ENCODE measurements at places on chromosomes 1 and 21. TPM values are rescaled to one million over a fixed set of nuclear protein-coding genes. Genes with fewer than 3 reads are reported as not detected.

- H3K36me3 ChIP-seq = no peaks in the 10 kb centered on the region
- H3K4me3 ChIP-seq = peak overlapping the region; percentile 85
- H3K4me1 ChIP-seq = peaks cover 36% of the 10 kb centered on the region
- peak overlapping the region; percentile 88 for H3K27ac ChIP-seq
- no peaks in the 10 kb centered on the region for H3K27me3 ChIP-seq
- peak; percentile 89 for DNase-seq
Observed at GRCh38 chr1:107963601-107964335, 1.2 kb downstream of the VAV3 start.

DNA sequence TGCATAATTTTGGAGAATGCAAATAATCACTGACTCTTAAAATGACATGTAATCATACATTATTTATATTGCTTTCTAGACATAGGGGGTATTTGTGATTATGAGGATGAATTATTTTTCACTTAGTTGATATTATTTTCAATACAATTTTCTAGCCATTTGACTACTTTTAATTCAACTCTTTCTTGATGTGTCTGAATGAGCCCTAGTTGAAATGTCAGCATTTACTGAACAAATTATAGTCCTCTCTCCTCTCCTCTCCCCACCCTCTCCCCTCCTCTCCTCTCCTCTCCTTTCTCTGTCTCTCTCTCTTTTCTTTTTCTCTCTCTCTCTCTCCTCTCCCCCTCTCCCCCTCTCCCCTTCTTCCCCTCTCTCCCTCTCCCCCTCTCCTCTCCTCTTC, 194.6 kb downstream of the GPR52 start:
- H3K27ac ChIP-seq = no peak overlapping the region
- H3K4me3 ChIP-seq = no peak overlapping the region
- H3K4me1 ChIP-seq = no peaks in the 10 kb centered on the region
- peaks cover 12% of the 10 kb centered on the region for H3K36me3 ChIP-seq

SNX27 gene
- total RNA-seq = 53.5 TPM

KPRP gene
- total RNA-seq = not detected

ANGPTL3 gene
- not detected for total RNA-seq

EPHB2 gene
- 9.2 TPM for total RNA-seq

DNA sequence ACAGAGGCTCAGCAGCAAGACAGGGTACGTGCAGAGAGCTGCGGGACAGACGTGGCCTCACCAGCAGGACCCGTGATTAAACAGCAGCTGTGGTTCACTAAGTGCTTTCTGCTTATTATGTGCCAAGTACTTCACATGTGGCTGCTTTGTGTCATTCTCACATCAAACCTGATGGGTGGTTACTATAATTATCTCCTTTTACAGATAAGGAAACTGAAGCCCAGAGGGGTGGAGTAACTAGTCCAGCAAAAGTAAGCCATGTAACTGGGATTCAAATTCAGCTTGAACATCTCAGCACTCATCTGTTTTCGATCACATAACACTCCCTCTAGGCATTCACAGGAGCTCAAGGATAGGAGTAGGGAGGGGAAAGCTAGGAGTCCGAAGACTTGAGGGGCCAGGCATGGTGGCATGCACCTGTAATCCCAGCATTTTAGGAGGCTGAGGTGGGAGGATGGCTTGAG, 50.8 kb upstream of the CLIC4 start:
- H3K36me3 ChIP-seq = no peaks in the 10 kb centered on the region
- no peak for DNase-seq
- H3K27me3 ChIP-seq = no peaks in the 10 kb centered on the region

LCE2C gene
- not detected for total RNA-seq

GRCh38 chr21:43972850-43973633, 39.1 kb upstream of the TRAPPC10 start:
- peaks cover 53% of the 10 kb centered on the region for H3K36me3 ChIP-seq
- no peak overlapping the region for H3K4me3 ChIP-seq
- no peaks in the 10 kb centered on the region for H3K4me1 ChIP-seq
- DNase-seq = no peak
- peak overlapping the region; percentile 33 for H3K27ac ChIP-seq

DNA sequence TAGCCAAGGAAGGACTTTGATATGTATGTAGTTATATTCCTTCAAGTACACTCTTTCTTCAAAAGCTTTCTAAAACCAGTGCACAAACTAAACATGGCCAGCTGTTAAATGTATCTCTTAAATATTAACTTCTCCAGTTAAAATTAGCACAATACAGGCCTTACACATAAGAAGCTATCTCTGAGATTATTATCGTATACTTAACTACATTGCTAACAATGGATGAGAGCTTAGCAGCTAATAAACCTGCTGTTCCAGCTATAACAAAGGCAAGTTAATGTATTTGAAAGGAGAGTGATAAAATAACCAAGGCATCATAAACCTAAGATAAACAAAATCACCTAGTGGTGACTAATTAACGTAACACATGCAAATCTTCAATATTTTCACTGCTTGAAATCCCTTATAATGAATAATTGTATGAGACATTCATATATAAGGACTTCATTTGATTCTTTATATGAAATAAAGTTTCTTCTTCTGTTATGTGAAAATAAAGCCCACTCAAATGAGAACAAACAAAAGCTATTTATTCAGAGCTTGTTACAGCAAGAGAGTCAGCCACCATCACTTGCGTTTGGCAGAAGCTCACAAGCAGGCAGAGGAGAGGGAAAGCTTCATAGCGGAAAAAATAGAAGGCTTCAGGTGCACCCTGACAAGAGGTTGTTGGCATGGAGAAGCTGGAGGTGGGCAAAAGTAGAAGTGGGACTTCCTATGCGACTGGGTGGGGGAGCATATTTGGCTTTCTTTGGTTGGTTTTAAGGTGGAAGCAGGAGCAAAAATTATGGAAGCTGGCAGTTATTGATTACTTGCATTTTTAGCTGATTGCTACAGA, 274.1 kb upstream of the CHRM3 start:
- H3K4me1 ChIP-seq = no peaks in the 10 kb centered on the region
- no peak overlapping the region for H3K27ac ChIP-seq
- H3K27me3 ChIP-seq = no peaks in the 10 kb centered on the region
- no peak for DNase-seq
- H3K36me3 ChIP-seq = no peaks in the 10 kb centered on the region

GRCh38 chr1:180163041-180163440, 8.4 kb downstream of the QSOX1 start:
- no peak overlapping the region for H3K4me3 ChIP-seq
- no peaks in the 10 kb centered on the region for H3K27me3 ChIP-seq

GLMN gene
- 22.6 TPM for total RNA-seq

DNA sequence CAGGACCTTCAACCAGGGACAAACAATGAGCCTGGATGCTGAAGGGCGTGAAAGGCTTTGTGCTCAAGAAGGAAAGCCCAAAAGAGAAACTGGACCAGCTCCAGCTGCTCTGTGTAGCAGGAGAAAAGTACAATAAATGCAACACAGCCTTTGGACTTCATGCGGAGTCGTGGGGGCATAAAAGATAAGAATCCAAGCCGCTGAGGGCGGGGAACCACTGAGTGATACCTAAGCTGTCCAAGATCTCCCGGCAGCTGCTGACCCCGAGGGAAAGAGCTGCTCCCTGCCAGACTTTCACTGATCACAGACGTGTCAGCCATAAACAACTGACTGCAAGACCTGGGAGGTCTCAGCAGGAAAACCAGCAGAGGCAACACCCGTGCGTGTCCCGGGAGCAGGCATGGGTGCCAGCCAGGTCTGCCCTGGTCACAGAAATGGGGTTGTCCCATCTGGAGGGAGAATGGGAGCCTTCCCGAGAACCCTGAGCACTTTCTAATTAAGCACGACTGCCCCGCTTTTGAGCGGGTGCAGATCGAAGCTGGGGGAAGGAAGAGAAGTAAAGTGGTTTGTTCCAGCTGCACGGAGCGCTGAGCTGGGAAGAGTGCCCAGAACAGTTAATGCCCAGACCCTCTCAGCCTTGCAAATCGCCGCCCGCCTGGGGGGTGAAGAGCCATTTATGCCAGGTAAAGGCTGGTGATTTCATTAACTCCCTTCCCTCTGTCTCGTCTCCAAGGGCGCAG, 68.3 kb upstream of the TARDBP start:
- H3K4me3 ChIP-seq = no peak overlapping the region
- H3K36me3 ChIP-seq = no peaks in the 10 kb centered on the region
- peaks cover 8% of the 10 kb centered on the region for H3K4me1 ChIP-seq
- no peak overlapping the region for H3K27ac ChIP-seq
- peaks cover 85% of the 10 kb centered on the region for H3K27me3 ChIP-seq

GCSAML gene
- not detected for total RNA-seq

DNA sequence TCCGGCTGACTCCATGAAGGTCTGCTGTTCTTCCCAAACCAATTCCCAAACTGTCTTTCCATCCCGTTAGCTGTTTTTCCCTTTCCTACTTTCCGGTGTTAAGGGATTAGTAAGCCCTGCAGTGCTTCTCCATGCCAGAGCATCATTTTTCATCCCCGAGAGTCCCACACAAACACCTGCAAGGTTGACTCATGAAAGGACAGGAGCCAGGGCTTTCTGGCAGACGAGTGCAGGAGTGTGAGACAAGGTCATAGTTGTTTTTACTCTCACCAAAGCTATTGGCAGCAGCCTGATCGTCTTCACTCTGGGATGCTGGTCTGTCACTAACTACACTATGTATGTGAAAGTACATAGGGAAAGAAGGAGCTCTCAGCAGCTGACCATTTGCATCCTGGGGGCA, 10.2 kb upstream of the BECN2 start:
- H3K36me3 ChIP-seq = no peaks in the 10 kb centered on the region
- no peaks in the 10 kb centered on the region for H3K4me1 ChIP-seq
- H3K27me3 ChIP-seq = no peaks in the 10 kb centered on the region
- H3K4me3 ChIP-seq = no peak overlapping the region
- H3K27ac ChIP-seq = no peak overlapping the region

FOXD2 gene
- 1.6 TPM for total RNA-seq

DNA sequence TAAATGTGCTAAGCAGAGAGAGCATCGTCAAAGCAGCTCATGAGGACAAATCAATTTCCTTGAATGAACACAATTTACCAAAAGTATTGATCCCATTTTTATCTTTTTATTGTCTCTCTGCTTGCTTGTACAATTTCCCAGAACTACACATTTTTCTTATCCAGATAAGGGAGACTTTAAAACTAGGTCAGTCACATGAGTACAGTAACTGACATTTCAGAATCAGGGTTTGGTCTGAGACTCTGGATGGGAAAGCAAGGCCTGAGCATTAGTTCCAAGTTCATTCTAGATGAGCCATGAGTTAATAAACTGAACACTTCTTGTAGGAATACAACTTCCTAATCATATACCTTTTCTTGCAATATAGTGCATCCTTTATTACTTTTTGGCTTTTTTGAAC, 11.5 kb upstream of the DENND2D start:
- no peak for DNase-seq
- H3K4me1 ChIP-seq = peaks cover 29% of the 10 kb centered on the region
- no peaks in the 10 kb centered on the region for H3K27me3 ChIP-seq
- H3K36me3 ChIP-seq = no peaks in the 10 kb centered on the region

GRCh38 chr21:38359835-38360234, 103.0 kb downstream of the KCNJ15 start:
- no peak overlapping the region for H3K4me3 ChIP-seq
- peaks cover 11% of the 10 kb centered on the region for H3K4me1 ChIP-seq
- H3K27ac ChIP-seq = no peak overlapping the region
- H3K36me3 ChIP-seq = no peaks in the 10 kb centered on the region
- no peaks in the 10 kb centered on the region for H3K27me3 ChIP-seq

ELF3 gene
- 0.91 TPM for total RNA-seq

GRCh38 chr21:46641656-46642055, 6.2 kb downstream of the PRMT2 start:
- peaks cover 35% of the 10 kb centered on the region for H3K4me1 ChIP-seq
- H3K27ac ChIP-seq = no peak overlapping the region
- peaks cover 61% of the 10 kb centered on the region for H3K36me3 ChIP-seq
- no peak overlapping the region for H3K4me3 ChIP-seq
- no peaks in the 10 kb centered on the region for H3K27me3 ChIP-seq
- DNase-seq = no peak

GPR3 gene
- total RNA-seq = not detected

AUNIP gene
- 0.77 TPM for total RNA-seq

CHAF1B gene
- total RNA-seq = 0.51 TPM

MCOLN2 gene
- 13.1 TPM for total RNA-seq

DNA sequence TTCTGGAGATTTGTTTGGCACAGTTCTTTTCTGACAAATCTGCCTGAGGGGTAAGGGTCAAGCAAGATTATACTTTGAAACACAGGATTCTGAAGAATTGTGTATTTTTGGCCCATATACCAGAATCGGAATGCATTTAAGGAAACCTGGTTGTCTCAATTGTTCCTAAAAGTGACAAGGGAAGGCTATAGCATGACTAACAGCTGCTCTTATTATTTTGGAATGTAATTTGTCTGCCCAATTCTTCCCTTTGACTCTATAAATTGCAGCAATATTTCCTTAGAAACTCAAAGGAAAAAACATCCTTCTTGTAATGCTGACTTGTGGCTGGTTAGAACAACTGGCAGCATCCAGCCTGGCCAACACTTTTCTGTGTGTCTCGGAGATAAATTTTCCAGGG, 15.8 kb upstream of the VCAM1 start:
- H3K27ac ChIP-seq = no peak overlapping the region
- H3K4me3 ChIP-seq = no peak overlapping the region
- H3K36me3 ChIP-seq = no peaks in the 10 kb centered on the region
- no peaks in the 10 kb centered on the region for H3K27me3 ChIP-seq
- H3K4me1 ChIP-seq = no peaks in the 10 kb centered on the region

DNA sequence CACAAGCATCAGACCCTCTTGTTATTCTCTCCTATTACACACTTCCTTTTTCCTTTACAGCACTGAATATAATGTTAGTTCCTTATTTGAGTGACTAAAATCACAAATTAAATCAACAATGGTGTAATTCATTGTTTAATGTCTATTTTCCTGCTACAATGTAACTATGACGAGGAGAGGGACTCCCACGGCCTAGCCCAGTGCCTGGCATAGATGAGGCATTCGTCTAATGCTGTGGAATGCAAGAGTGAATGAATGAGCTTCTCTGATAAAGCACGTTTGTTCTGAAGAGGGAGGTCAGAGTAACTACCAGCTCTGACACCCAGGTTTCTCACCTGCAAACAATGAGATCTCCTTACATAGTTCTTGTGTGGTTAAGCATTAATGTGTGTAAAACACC, 479.4 kb downstream of the OMA1 start:
- no peak overlapping the region for H3K27ac ChIP-seq
- no peak for DNase-seq

DMRTA2 gene
- not detected for total RNA-seq

NOTCH2 gene
- 127 TPM for total RNA-seq

DNA sequence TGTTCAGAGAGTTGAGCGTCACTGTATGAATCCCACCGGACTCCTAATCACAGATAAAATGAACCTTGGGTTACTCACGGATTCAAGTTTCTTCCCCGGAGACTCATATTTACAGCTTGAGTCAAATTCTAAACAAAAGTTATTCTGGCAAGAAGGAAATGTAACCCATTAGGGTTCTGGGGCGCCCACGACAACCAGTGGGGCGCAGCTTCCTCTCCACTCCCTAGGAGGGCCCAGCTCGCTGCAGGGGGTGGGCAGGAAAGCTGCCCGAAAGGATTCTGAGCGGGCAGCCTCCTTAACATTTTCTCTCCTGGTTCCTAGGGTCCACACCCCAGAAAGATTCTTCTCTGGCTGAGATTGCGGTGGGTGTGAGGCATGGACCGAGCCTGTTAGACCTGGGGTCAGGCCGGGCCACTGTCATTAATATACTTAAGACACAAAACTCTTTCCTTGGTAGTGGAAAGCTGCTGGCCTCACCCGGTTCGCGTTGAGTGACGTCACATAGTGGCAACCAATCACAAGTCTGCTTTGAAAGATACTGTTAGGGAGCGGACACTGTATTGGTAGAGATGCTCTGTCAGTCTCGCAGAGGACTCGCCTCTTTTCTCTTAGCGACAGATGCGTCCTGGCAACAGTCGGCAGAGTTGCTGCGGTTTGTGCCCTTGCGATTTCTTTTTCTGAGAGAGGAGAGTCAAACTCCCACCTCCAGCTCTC, 13.6 kb upstream of the MCOLN3 start:
- H3K27me3 ChIP-seq = no peaks in the 10 kb centered on the region
- no peak overlapping the region for H3K27ac ChIP-seq
- peaks cover 7% of the 10 kb centered on the region for H3K4me1 ChIP-seq
- H3K36me3 ChIP-seq = no peaks in the 10 kb centered on the region

All from spleen (tissue), 13 donors.